ENCODE measurements at places on chromosomes 12 and 14.

- DNase-seq: no peak
Measured at GRCh38 chr12:71626098-71626497, 37.5 kb downstream of the ZFC3H1 start.

- DNase-seq: no peak
Measured at GRCh38 chr12:46432325-46432724, 59.8 kb upstream of the SLC38A2 start.

DNA sequence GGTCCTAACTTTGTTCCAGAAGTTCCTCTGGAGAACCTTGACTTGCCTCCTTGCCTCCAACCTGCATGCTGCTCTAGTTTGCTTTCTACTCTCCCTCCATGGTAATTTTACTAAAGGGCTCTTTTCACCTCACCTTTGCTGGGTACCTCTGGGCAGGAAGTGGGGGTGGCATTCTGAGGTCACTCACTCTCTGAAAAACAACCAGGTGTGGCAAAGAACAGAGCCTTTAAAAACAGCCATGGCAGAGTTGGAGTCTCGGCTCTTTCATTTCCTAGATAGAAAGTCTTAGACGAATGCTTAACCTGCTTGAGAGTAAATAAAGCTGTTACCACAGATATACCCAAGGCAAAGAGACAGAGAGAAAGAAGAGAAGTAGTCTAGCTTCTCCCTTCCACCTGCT lies 827.9 kb downstream of the BCL11B start:
- DNase-seq: no peak

DNA sequence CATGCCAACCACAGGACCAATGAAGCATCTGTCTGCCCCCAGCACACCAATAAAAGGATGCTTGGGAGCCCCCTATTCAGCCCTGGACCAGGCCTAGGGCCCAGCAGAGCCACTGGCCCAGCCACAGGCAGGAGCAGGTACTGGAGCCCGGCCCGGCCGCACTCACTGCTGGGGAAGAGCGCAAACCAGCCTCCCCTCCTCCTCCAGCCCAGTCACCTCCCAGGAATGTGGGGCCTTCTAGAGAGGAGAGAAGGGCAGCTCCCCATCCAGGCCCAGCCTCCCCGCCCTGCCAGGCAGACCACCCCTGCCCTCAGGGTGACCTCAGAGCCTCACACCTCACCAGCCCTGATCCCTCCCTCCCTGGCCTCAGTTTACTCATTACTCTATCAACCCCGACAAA lies 56.2 kb downstream of the CCNK start:
- DNase-seq: no peak

DNA sequence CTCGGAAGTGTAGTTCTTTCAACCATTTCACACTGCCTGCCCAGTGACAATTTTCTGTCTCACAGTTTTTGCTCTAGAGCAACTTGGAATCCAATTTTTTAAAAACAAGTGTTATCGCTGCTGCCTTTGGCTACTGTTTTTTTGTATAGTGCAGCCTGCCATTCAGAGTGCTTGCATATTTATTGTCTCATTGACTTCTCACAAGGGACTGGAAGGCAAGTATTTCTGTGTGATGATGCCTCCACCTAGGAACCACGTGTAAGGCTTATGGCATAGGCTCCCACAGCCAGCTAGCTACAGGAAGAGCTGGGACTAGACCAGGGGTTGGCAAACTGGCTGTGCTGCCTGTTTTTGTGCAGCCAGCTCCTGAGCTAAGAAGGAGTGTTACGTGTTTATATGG lies 903 bp downstream of the PARPBP start:
- DNase-seq: no peak

- no peak for DNase-seq
Measured at GRCh38 chr12:45042599-45042998, 8.3 kb downstream of the DBX2 start.

GRCh38 chr12:52992699-52993557 lies 13.3 kb upstream of the EIF4B start:
- no peak for DNase-seq

DNA sequence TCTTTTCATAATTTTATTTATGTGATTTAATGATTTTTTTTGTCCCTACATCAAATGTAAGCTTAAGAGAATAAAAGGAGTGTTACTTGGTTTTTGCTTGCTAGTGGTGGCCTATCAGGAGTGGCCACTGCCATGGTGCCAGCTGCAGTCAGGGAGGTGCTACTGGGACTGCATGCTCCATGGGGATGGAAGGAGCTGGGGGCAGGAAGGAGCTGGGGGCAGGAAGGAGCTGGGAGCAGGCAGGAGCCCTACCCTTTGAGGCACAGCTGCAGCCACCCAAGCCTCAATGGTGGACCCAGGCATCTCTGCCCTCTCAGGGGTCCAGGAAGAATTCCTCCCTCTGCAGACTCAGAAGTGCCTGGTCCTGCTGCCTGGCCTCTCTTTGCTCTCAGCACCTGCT lies 796.0 kb downstream of the SLC16A7 start:
- DNase-seq: no peak

- DNase-seq: no peak
Measured at GRCh38 chr14:50233951-50234250, 2.5 kb upstream of the SOS2 start.

Measured in activated CD4-positive, alpha-beta memory T cell treated with anti-CD3 and anti-CD28 coated beads, Interleukin-2, amount 10 ng/mL, durations not matched to agents 7 days and 5 days (primary cell).